Muscle of leg (tissue), 16 donors: ENCODE measurements at places on chromosomes 2 and 18. TPM values are rescaled to one million over a fixed set of nuclear protein-coding genes. Genes with fewer than 3 reads are reported as not detected.

SLC14A1 gene
- total RNA-seq, result 1.3 TPM

HOXD13 gene
- total RNA-seq, result 0.31 TPM

PJVK gene
- total RNA-seq, result 3.8 TPM

THSD7B gene
- 0.93 TPM for total RNA-seq

IL1A gene
- not detected for total RNA-seq

OTOF gene
- total RNA-seq, result 10.6 TPM

SGO2 gene
- 5.3 TPM for total RNA-seq

TUBA4B gene
- 0.04 TPM for total RNA-seq

ST8SIA5 gene
- 1.0 TPM for total RNA-seq

CCDC93 gene
- total RNA-seq, result 21.4 TPM

RAB11FIP5 gene
- total RNA-seq, result 11.0 TPM

MROH2A gene
- not detected for total RNA-seq

PMS1 gene
- total RNA-seq, result 26.1 TPM

NT5DC4 gene
- not detected for total RNA-seq

HOXD3 gene
- total RNA-seq, result 3.1 TPM

SCYGR2 gene
- not detected for total RNA-seq

RSAD2 gene
- total RNA-seq, result 3.3 TPM

CTIF gene
- total RNA-seq, result 16.3 TPM

UGT1A8 gene
- not detected for total RNA-seq

VWA3B gene
- total RNA-seq, result 0.13 TPM

CRACDL gene
- 1.6 TPM for total RNA-seq

CYP27C1 gene
- total RNA-seq, result 2.3 TPM

INHA gene
- total RNA-seq, result 0.27 TPM

C1QL2 gene
- total RNA-seq, result not detected

CYP26B1 gene
- 11.7 TPM for total RNA-seq

DAPL1 gene
- not detected for total RNA-seq

FIGLA gene
- total RNA-seq, result not detected

TUBB8B gene
- total RNA-seq, result not detected

DUSP2 gene
- total RNA-seq, result 5.7 TPM
